Immature natural killer cell (primary cell): ENCODE measurements at places on chromosomes 16 and 17. TPM values are rescaled to one million over a fixed set of nuclear protein-coding genes. Genes with fewer than 3 reads are reported as not detected.

DNA sequence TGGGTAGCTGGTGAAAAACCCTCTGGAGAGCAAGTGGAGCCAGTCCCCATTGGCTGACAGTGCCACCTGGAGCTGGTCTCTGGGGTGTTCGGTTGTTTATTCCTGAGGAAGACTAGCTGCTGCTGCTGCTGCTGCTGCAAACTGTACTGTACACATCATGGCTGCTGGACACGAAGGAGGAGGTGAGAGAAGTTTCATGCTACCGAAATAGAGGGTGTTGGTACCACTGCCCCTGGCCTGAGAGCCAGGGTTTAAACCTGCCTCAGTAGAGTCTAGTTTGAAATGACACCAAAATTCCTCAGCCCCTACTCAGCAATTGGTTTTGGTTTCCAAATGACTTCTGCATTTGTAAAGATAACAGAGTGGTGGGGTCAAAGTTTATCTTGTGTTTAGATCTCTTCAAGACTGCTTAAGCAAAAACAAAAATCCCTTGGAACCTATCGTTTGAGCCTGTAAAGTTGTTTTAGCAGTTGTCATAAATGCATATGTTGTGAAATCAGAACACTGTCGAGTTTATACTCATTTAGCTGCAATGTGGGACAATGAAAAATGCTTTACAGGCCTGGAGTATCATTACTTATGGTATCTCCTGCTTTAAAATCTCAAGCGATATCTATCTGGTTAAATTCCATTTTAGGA lies 40.8 kb downstream of the CYB5B start:
- peak; percentile 40 for DNase-seq

DNA sequence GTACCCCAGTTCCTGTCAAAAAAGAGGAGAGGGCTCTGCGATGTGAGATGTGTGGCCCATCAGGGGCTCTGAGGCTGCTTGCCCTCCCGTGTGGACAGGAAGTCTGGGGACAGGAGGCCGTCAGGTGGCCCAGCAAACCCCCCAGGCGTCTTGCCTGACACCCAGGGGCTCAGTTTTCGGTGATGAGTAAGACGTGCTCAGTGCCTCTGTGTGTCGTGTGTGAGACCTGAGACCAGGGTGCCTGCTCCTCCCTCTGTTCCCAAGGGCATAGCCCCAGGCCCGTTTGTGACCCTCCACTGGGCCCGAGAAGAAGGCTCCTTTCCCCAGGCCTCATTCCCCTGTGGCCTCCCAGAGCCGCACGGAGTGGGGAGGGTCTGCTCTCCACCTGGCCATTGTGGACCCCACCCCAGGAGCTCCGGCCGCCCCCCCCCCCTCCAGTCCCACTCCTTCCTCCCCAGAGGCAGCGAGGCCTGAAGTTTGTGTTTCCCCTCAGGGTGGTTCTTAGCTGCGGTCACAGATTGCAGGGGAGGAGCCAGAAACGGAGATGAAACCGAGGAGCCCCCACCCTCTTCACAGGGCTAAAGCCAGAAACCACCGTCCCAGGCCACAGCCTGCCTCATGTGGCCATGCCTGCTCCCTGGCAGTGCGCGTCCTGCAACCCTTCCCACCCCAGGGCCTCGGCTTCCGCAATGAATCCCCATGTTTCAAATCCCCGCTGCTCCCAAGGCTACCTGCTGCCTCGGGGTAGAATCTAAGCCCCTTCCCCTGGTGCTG lies 4.9 kb upstream of the ACTG1 start:
- peak; percentile 35 for DNase-seq

- DNase-seq, result no peak
Observed at GRCh38 chr16:28845293-28845692, 855 bp downstream of the TUFM start.

GRCh38 chr17:8725881-8726876 lies 18.5 kb downstream of the CCDC42 start:
- DNase-seq, result no peak

DNA sequence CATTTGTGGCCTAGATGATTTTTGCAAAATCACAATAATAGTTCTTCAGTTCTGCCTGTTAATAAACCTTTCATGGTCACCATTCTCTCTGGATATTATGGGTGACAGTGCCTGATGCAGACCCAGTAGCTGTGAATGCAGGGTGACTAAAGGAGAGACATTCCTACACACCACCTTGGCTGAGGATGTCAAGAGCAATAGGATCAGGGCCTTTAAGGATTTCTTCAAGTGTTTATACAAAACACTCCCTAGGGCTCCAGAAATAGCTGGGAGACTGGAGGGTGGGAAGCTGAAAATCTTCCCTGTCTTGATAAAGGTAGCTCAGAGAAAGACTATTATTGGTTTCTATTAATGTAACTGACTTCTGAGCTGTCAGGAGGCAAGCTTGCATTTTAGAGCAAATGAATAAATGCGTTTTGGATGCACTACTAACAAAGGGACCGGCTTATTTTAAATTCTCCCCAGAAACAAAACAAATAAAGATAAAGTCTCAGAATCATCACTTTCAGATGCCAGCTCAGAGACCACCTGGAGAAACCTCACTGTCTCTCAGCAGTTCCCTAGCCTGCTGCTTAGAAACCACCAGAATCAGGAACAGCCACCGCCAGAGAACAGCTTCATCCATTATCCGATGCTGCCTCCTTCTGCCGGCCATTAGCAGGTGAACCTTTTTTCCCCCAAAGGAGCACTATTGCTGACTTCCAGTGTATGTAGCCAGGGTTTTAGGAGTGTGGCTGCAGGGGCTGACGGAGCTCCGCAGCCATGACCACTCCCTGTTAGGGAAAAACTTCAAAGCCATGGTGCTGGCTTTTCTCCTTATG lies 171.4 kb upstream of the DYNLRB2 start:
- no peak for DNase-seq

GRCh38 chr16:80931801-80932707 lies 74.6 kb downstream of the CMC2 start:
- peak; percentile 36 for DNase-seq

DNA sequence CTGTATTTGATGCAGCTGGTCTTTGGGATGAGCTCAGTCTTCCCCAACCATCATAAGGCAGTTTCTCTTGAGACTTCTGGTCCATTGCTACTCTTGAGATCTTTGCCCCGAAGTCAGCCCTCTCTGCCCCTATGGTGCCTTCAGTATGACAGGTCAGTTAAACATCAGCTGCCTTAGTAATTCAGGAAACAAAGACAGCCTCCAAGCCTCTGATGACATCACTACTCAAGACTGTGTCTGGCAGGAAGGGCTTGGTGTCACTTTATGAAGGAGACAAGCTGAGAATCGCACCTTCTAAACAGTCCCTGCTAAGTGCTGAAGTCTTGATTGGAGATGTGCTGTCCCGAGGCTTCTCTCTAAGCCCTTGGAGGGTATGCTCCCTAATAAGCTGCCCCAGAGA lies 104.9 kb upstream of the TBX2 start:
- DNase-seq, result peak; percentile 38

DNA sequence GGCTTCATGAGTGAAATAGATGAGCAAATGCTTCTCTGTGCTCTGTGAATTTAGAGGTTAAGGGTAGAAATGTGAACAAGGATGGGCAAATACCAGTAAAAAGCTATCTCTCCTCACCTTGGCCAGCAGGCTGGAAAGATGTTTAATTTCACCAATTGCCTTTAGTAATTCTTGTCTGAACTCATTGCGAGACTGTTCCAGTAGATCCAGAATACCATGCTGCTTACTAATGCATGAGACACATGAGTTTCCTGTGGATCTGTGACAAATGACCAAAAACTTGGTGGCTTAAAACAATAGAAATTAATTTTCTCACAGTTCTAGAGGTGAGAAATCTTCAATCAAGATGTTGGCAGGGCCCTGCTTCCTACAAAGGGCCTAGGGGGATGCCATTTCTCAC lies 9.3 kb upstream of the ZNF624 start:
- DNase-seq, result peak; percentile 19

GRCh38 chr17:65733314-65733713 lies 171.9 kb upstream of the AXIN2 start:
- DNase-seq, result no peak

DNA sequence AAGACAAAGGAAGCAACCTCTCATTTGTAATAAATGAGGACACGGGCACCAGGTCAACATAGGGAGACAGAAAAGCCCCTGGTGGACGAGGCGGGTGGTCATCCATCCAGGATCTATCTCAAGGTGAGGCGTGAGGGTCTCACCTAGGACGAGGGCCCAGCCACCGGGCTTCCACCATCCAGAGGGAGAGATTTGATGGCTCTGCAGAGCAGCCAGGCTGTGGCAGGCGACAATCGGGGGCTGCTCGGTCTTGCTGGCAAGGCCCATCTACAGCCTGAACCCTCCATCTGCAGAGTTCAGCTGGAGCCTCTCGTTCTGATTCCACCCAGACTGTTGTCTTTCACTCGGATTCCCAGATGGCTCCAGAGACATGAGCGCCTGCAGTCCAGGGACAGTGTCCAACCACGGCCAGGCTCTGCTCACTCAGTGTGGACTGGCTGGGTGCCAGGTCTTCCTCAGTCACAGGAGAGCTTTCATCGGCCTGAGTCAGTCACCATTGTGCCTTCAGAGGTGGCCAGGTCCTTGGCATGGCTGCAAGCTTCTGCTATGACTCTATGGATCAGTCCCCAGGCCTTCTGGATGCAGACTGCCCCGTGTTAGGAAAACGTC lies 5.9 kb downstream of the LITAFD start:
- no peak for DNase-seq

DNA sequence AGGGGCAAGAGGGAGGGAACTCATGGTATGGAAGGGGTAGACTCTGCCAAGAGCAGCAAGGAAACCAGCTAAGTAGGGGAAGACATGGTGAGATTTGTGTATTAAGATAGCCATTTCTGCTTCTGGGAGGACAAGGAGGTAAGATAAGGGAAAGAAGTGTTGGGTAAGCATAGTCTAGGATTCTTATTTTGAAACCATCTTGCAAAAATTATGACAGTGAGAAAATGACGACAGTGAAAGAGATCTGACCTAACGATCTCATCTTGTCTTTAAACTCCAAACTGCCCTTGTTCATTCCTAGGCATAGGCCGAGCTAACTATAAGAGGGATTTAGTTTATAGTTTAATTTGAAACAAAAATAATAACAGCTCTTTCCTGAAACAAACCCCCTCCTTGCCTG lies 5.6 kb upstream of the RBL2 start:
- no peak for DNase-seq

DNA sequence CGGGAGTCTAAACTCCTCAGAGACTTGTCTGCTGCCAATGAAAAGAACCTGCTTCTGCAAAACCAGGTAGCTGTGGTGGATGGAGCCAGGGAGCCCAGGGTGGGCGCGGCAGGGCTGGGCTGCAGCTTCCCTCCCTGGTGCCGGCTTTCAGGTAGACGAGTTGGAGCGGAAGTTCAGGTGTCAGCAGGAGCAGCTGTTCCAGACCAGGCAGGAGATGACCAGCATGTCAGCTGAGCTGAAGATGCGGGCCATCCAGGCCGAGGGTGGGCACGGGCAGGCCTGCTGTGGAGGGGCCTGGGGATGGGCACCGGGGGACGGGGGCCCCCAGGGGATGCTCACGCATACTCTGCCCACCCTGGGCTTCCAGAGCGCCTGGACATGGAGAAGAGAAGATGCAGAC lies 3.2 kb upstream of the RAC3 start:
- no peak for DNase-seq

DNA sequence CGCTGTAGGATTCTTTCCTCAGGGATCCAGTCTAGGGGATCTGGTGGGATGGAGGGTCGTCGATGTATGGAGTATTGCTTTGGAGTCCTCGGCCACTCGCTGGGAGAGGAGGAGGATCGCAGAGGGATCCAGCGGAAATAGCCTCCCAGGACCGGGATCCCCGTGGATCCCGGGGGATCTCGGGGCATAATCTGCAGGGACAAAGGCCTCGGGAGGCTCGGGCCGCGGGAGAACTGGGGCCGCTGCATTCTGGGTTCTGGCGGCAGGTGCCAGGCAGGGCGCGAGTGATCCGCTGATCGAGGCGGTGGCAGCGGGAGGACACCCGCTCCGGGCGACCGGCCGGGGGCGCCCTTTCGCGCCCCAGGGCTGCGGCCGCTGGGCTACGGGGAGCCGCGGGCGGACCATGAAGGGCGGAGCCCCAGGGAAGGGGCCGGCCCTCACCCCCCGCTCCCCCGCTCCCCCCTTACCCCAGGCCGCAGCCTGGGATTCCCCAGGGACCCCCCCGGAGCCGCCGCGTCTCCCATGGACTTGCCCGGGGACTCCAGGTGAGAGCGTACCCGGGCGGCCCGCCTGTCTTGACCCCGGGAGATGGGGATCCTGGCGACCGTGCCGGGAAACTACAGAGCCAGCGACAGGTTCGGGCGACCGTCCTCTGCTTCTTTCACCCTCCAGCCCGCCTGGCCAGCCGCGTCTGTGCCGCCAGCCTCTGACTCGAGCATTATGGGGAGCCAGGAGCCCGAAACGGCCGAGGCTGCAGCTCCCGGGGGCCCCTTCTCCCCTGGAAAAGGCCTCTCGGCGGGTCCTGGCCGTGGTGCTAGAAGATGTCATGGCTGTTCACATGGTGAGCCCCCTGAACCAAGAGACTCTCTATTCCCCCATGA lies 604 bp downstream of the PRR14 start:
- DNase-seq, result peak; percentile 74

DNA sequence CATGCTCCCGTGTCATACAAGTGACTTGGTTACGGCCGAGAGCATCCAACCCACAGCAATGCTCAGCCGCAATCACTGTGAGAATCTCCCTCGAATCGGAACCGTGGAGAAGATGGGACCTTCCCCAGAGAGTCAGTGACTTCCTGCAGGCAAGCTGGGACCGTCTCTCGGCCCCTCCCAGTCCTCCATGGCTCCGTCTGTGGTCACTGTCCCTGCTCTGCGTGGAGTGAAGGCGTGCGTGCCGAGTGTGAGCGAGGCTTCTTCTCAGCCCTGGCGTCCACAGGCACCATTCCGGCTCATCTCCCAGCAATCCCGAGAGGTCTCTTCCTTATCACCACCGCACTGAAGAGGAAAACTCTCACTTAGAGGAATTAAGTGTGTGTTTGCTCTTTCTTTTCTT lies 113.1 kb downstream of the ADCY9 start:
- DNase-seq, result no peak

GRCh38 chr16:31080756-31081419 lies 6.7 kb downstream of the ZNF646 start:
- no peak for DNase-seq

DNA sequence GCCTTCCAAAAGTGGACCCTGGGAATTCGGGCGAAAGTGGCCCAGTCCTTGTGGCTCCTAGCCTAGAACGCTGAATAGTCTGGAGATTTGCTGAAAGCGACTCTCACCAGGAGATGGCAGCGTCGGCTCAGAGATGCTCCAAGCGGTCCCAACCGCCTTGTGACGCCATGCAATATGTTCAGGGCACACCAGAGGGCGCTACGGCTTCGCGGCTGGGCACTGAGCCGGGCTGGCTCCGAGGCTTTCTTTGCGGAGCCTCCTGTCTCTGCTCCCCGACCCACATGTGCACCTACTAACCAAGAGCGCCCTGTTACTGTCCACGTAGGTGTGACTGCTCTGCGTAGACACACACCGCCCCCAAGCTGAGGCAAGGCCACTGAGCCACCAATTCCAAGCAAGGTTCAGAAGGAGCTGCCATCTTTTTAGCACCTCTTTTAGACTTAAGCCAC lies 36.9 kb downstream of the SYCE1L start:
- DNase-seq, result peak; percentile 82

Gene COA3
- 221 TPM for polyA plus RNA-seq

Gene MC1R
- polyA plus RNA-seq, result 0.34 TPM

Gene NOS2
- polyA plus RNA-seq, result not detected

Gene ST6GALNAC1
- polyA plus RNA-seq, result not detected

Gene TIMM22
- polyA plus RNA-seq, result 24.4 TPM

Gene CACNG3
- not detected for polyA plus RNA-seq
